ENCODE measurements at places on chromosomes 1 and 21.

GRCh38 chr1:2347409-2347785, 44.0 kb downstream of the MORN1 start:
- no peak for DNase-seq

- DNase-seq: no peak
Observed at GRCh38 chr1:15214527-15214926, 32.5 kb upstream of the FHAD1 start.

GRCh38 chr21:35988416-35989137, 71.7 kb downstream of the SETD4 start:
- DNase-seq: no peak

DNA sequence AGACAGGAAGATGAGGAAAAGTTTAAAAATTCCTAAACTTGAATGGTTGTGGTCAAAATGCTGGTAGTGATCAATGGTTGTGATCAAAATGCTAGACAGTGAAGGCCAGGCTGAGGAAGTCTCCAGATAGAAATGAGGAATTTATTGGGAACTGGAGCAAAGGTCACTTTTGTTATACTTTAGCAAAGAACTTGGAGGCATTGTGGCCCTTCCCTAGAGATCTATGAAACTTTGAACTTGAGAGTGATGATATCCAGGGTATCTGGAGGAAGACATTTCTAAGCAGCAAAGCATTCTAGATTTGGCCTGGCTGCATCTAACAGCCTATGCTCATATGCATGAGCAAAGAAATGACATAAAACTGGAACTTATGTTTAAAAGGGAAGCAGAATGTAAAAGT, 35.5 kb upstream of the RABGAP1L start:
- DNase-seq: no peak

- no peak for DNase-seq
Observed at GRCh38 chr1:156551869-156552268, 20.5 kb downstream of the IQGAP3 start.

GRCh38 chr1:44227211-44227610, 13.9 kb downstream of the DMAP1 start:
- no peak for DNase-seq

DNA sequence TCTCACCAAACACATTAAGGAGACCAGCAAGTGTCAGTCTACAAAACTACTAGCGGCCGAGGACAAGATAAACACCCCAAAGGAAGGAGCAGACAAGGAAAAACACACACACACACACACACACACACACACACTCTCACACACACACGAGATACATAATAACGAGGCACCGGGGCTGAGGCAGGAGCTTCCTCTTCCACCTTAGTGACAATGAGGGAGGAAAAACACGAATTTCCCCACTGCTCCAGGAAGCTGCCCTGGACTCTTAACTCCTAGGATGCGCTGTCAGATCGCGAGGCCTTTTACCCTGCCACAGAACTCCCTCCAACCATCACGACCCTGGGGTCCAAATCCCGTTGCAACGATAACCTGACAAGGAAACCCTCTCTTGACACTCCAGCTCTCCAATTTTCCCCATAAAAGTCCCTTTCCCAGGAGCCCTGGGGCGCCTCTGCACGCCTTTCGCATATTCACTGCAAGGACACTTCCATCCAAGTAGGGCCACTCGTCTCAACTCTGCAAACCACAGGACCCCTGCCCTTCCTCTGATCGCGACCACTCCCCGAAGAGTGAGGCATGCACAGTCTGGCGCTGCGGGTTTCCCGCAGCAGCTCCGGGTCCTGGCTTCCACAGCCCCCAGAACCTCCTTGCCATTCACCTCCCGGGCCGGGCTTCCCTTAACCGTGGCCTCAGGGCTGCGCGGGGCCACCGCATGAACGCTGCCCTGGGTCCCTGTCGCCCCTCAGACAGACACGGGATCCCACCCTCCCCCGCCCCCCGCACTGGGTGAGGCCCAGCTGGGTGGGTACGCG, 581 bp downstream of the ETV3 start:
- peak; percentile 36 for DNase-seq

- peak; percentile 65 for DNase-seq
Observed at GRCh38 chr1:226568077-226568831, 19.7 kb downstream of the STUM start.

DNA sequence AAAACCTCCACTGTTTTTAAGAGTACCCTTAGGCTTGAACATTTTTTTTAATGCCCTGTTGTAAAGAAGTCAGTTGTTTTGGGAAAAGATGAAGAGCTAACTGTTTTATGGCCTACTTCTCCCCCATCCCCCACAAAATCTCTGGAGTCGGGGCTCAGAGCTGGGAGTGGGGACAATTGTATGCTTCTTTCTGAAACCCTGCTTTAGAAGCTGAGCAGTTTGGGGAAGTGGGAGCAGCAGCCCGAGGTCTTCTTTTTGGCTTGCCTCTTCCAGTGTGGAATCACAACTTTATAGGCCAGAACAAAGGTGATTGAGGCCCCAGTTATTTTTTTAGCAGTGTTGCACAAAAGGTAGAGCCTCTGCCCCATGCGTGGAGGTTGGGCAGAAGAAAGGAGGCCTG, 25.2 kb downstream of the PPP2R5A start:
- no peak for DNase-seq

DNA sequence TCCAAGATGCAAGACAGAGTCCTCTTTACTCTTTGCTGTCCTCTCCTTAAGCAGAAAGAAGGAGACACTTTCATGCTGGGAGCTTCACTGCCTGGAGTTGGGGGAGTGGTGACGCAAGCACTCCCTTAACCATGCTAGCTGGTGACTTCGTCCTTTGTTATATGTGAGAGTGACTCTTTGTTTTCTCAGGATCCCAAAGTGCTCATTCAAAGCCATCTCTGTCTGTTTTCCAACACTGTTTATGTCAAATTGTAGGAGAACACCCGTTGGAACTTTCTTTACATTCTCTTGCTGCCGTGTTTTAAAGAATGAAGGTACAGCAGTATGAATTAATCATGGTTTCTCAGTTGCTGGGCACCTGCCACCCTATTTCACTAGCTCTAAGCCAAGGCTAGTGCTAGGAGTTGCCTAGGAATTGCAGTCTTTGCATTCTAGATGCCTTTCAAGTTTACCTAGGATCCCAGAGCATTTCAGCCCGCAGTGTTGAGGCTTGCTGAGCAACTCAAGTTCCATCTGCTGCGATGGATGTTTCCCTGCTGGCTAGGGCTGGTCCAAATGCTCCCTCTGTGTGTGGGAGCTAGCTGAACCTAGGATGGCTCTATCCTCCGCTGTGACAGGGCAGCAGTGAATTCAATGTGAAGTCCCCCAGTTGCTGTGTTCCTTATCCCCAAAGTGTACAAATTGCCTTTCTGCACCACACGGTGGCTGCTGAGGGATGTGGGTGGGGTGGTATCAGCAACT, 82.6 kb upstream of the GPR52 start:
- no peak for DNase-seq

DNA sequence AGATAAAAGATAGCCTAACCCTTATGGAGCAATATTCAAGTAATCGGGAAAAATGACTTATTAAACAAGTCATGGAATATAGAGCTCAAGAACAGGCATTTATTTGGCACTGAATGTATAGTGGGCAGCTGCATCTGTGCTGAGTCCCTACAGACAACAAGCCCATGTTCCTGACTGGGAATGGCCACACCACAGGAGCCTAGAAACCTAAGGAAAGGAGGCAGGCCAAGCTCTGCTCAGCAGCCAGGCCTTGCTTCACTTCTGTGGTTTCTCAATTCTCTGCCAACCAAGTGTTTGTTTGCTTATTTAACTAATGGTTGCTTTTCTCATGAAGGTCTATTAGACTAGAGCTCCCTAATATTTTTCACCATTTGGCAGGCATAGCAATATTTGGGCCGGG, 21.5 kb downstream of the AK2 start:
- DNase-seq: no peak

Measured in HEK293T (cell line).